A549 treated with AZD2906 at 1 μM for 4 hours (cell line): ENCODE measurements at places on chromosomes 3 and 15. TPM values are rescaled to one million over a fixed set of nuclear protein-coding genes. Genes with fewer than 3 reads are reported as not detected.

The RAD18 gene
- total RNA-seq: 12.0 to 16.6 TPM (median 13.6 TPM) in 5 replicates

The PSTPIP1 gene
- 0.13 to 0.20 TPM (median 0.14 TPM) in 4 of 5 replicates, not detected in the other for total RNA-seq

The DNAJC17 gene
- 19.6 to 25.2 TPM (median 23.2 TPM) in 5 replicates for total RNA-seq

The RETNLB gene
- not detected in 5 replicates for total RNA-seq

The RNU5B-1 gene
- not detected in 5 replicates for total RNA-seq

The ALPK3 gene
- 0.07 to 0.15 TPM (median 0.12 TPM) in 5 replicates for total RNA-seq

The MEX3B gene
- total RNA-seq: 3.6 to 4.6 TPM (median 4.0 TPM) in 5 replicates

The IGF2BP2 gene
- total RNA-seq: 11.6 to 14.4 TPM (median 12.8 TPM) in 5 replicates

The TUSC2 gene
- 24.6 to 42.8 TPM (median 35.7 TPM) in 5 replicates for total RNA-seq

The ABHD17C gene
- 24.2 to 26.1 TPM (median 25.7 TPM) in 5 replicates for total RNA-seq

The DNASE1L3 gene
- total RNA-seq: 0.05 to 0.11 TPM (median 0.10 TPM) in 4 of 5 replicates, not detected in the other

The ARHGEF26 gene
- total RNA-seq: 10.0 to 11.9 TPM (median 10.7 TPM) in 5 replicates

The TGM5 gene
- not detected in 5 replicates for total RNA-seq

The NPAP1 gene
- total RNA-seq: not detected in 5 replicates

The STARD9 gene
- 1.1 to 1.9 TPM (median 1.6 TPM) in 5 replicates for total RNA-seq

The AGBL1 gene
- not detected in 5 replicates for total RNA-seq

The PTH1R gene
- 0.72 to 2.3 TPM (median 1.4 TPM) in 5 replicates for total RNA-seq

The BFSP2 gene
- not detected in 5 replicates for total RNA-seq

The HRG gene
- not detected in 5 replicates for total RNA-seq

The SRGAP3 gene
- total RNA-seq: 0.65 to 1.4 TPM (median 0.92 TPM) in 5 replicates

The CCK gene
- 1.7 to 2.9 TPM (median 1.9 TPM) in 5 replicates for total RNA-seq

The TBL1XR1 gene
- total RNA-seq: 13.0 to 19.1 TPM (median 17.0 TPM) in 5 replicates

The GABRR3 gene
- not detected in 5 replicates for total RNA-seq

The CYFIP1 gene
- 75.8 to 81.7 TPM (median 81.1 TPM) in 5 replicates for total RNA-seq

The SIDT1 gene
- 0.32 to 0.58 TPM (median 0.51 TPM) in 5 replicates for total RNA-seq

The C3orf62 gene
- 1.8 to 2.4 TPM (median 2.1 TPM) in 5 replicates for total RNA-seq
